ENCODE measurements at places on chromosomes 13 and 19.

GRCh38 chr13:101218484-101218883 is 197.8 kb downstream of the NALCN start:
- peak; percentile 47 for DNase-seq

GRCh38 chr19:4323692-4324091 is 14.9 kb downstream of the STAP2 start:
- DNase-seq, result no peak

DNA sequence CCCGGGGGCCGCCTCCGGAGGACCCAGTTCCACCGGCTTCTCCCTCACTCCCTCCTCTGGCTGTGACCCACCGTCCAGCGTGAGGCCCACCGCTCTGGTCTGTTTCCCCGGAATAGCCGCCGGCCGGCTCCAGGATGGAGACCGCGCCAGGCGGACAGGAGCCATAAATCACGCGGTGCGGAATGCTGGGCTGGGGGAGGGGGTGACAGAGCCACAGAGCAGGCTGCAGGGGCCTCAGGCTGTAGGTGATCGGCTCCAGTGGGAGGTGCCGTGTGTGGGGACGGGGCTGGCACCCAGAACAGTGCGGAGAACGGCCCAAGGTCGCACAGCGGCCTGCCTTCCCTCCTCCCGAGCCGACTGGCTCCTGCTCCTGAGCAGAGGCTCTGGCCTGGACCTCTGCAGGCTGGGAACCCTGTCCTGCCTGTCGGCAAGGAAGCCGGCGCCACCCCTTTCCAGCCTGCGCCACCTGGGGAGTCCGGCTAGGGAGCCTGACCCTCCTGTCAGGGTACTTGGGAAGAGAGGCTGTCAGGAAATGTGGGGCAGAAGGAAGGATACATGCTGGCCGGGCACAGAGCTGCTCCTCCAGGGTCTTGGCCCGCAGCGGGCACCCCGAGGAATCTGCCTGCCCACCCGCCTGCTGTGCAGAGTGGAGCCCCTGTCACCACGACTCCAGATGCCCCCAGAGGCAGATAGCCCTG is 8.3 kb downstream of the PIAS4 start:
- no peak for DNase-seq

DNA sequence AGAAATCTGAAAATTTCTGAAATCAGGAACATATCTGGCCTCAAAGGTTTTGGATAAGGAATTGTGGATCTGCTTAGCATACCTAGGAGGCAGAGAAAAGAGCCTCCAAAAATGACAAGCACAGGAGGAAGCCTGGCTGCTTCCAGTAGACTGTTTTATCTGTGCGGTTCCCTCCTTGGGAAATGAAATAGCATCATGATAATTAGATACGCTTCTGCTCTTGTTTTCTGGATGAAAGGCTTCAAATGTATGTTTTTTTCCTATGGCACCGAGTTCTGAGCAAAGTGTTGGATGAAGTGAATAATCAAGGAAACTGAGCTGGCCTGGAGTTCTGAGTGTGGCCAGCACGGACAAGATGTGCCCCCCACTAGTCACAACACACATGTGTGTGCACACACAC is 19.8 kb upstream of the GPR12 start:
- DNase-seq, result no peak

DNA sequence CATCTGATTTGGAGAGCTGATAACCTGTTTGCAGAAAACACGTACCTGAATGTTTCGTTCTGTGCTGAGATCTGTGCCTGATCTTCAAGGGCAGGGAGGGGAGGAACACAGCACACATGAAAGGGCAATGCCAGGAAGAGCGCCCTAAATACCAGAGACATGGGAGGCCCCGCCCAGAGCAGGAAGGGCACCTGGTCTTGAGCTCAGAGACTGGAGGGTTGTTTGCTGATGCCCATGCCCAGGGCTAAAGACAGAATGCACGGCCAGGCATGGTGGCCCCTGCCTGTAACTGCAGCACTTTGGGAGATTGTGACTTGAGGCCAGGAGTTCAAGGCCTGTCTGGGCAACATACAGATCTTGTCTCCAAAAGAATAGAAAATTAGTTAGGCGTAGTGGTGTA is 183.2 kb downstream of the TUBA3C start:
- DNase-seq, result no peak

DNA sequence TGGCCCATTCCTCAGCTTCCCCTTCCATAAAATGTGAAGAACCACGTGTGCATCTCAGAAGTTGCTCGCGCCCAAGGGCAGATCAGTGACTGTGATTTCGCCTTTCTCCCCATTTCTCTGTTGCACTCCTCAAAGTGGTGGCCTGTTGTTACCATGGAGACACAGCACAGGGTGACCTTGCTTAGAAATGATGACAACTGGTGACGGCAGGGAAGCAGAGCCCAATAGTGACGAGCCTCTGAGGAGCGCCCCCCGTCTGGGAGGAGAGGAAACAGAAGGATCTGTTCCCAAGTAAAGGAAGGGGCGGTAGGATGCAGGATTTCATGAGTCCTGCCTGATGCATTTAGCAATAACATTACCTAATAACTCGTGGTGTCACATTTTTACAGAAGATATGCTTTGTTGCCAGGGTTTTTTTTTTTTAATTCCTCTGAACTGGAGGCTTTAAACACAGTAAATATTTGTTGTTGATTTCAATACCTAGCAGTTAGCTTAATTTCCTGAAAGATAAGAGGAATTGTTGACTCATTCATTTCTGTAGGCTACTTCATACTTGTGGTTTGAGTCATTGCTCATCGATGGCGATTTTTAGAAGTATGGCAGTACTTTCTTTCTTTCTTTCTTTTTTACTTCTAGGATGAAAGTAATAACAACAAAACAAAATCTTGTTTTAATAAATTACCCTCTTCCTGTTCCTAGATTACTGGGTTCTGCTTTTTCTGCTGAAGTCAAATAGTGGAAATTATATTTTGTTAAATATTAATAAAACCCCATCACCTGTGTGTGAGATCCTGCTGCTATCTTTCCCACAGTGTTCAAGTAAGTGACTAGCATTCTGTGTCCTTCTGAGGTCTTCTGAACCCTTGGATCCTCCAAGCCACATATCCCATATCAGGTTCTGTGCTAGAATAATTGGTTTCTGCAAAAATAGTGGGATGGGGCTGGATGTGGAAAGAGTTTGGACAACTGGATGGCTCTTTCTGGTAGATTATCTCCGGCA is 36.0 kb downstream of the MBNL2 start:
- peak; percentile 91 for DNase-seq

GRCh38 chr13:21730186-21730880 is 59.5 kb downstream of the FGF9 start:
- no peak for DNase-seq

GRCh38 chr19:45866400-45867176 is 2.5 kb downstream of the FOXA3 start:
- DNase-seq, result no peak

- DNase-seq, result no peak
Observed at GRCh38 chr13:51065372-51066090, 45.5 kb downstream of the C13orf42 start.

GRCh38 chr13:32538143-32538620 is 413 bp downstream of the N4BP2L2 start:
- DNase-seq, result peak; percentile 27

- DNase-seq, result no peak
Observed at GRCh38 chr13:60869941-60870613, 473.1 kb downstream of the TDRD3 start.

- no peak for DNase-seq
Observed at GRCh38 chr19:20969898-20970297, 46.8 kb downstream of the ZNF85 start.

- DNase-seq, result no peak
Observed at GRCh38 chr13:77737583-77738200, 40.2 kb downstream of the SLAIN1 start.

GRCh38 chr13:89382981-89383380 is 1711.8 kb downstream of the SLITRK5 start:
- DNase-seq, result no peak

DNA sequence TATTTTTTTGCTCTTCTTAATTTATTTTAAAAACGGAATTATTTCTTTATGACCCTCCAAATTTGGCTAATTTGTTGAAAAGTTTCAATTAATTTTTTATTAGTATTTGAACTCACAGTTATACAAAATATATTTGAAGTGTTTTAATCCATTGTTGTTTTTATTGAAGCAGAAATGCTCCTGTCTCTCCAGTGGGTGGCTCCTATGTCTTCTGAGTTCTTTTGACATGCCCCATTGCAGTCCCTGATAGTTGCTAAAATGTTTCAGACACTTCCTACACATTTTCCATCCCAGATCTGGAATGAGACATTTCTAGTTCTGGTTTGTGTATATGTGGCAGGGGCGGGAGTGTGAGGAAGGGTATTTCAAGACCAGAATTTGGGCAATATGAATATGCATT is 579.4 kb upstream of the PRR20A start:
- no peak for DNase-seq

DNA sequence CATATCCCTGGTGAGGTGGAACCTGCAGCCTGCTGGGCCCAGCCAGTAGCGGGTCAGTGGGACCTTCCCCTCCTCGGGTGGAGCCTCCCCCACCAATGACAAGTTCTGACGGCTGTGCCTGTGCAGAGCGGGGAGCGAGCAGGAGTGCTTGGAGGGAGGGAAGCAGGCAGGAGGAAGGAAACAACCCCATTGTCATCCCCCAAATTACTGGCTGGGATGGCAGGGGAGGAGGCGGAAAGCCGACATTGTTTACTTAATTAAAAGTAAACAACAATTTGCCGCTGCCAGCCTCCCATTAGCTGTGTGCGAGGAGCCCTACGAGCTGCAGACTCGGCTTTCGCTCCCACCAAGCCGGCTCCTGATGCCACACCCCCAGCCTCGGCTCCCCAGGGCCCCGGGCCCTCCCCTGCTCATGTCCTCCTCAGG is 45.5 kb downstream of the LYL1 start:
- no peak for DNase-seq

- peak; percentile 38 for DNase-seq
Observed at GRCh38 chr19:49983645-49984229, 22.8 kb upstream of the SIGLEC11 start.

GRCh38 chr13:77384999-77385398 is 58.1 kb upstream of the MYCBP2 start:
- peak; percentile 23 for DNase-seq

GRCh38 chr13:90696656-90697055 is 650.8 kb upstream of the MIR17HG start:
- no peak for DNase-seq

DNA sequence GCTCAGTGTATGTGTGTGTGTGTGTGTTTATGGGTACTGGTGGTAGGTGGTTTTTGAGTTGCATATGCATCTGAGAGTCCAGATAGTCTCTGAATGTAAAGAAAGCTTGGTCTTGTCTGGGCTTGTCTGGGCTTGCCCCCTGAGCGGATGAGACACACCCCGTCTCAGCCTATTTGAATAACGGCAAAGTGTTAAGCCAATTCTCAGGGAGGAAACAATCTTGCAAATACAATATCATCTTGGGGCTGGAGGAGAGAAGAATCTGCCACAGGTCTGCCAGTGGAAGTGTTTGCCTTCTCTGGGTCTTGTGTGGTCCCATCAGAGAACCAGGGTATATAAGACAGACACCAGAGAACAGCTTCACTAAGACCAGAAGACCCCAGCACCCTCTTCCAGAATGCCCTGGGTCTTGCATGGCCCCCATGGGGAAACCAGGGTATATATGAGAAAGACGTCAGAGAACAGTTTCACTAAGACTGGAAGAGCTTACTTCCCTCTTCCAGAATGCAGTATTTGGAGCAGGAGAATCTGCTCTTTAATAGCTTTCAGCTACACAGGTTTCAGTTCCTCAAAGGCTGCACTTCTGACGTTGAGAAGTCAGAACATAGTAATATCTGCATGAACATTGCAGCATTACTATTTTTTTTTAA is 13.3 kb downstream of the CD70 start:
- no peak for DNase-seq

- DNase-seq, result no peak
Observed at GRCh38 chr19:18390065-18390907, 4.3 kb downstream of the GDF15 start.

- DNase-seq, result no peak
Observed at GRCh38 chr19:32238076-32238475, 107.3 kb upstream of the ZNF507 start.

DNA sequence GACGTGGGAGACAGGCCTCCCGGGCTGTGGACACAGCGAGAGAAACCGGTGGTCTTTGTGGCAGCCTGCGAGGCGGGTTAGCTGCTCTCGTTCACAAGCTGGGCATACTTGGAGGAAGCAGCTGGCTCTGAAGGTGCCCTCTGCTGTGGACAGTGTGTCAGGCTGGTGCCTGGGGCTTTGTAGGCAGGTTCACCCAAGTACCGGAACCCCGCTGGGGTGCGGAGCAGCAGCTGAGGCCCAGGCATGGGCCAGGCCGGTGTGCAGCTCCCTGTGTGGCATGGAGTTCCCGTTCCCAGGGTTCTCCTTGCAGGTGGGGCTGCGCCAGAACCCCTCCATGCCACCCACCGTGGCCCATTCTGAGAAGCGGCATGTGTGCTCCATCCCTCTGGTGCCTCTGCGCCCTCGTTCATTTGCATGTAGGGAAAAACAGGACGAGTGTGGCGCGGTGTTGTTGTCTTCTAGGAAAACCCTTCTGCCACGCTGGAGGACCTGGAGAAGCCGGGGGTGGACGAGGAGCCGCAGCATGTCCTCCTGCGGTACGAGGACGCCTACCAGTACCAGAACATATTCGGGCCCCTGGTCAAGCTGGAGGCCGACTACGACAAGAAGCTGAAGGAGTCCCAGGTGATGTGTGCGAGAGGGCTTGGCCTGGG is 20.0 kb downstream of the UPF1 start:
- no peak for DNase-seq

DNA sequence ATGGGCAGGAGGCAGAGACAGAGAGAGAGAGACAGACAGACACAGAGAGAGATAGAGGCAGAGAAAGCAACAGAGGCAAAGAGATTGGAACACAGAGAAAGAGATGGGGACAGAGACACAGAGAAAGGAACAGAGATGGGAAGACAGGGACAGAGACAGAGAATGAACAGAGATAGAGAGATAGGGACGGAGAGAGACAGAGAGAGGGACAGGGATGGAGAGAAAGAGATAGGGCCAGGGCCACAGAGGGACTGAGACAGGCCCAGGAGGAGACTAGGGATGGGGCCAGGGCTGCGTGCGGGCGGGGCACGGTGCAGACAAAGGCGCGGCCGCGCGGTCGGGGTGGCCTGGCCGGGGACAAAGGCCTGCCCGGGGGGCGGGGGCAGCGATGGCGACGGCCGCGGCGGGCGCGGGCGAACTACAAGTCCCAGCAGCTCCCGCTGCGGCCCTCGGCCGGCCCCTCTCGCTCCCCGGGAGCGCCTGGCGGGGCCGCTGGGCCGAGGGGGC is at the start of gene ZNF358:
ZNF358 (plus strand) TSS at position 459 of the 507 bp plus-strand sequence. CDS start 3,140 bp downstream, outside the sequence.
- peak; percentile 59 for DNase-seq

DNA sequence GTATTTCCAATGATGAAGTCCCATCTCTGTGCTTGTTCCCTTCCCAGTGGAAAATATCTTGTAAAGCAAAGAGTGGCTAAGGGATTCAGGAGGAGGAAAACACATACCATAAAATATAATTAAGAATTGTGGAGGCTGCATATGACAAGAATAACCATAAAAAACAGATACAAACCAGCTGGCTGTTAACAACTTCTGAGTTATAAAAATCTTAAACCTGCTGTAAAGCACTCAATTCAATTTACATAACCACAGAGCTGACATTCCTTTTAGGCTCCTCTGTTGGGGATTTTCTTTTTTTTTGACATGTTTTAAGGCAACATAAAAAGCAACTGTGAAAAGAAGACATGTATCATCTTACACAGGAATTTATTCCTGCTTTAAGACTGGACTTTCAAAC is 207.6 kb downstream of the DACH1 start:
- DNase-seq, result no peak

All from HCEC 1CT (cell line).